GDM1 (cell line): ENCODE measurements at places on chromosomes 2 and 18.

- no peak for DNase-seq
Measured at GRCh38 chr18:31792580-31792911, 31.9 kb upstream of the SLC25A52 start.

- DNase-seq: no peak
Measured at GRCh38 chr2:8407332-8407731, 274.5 kb upstream of the ID2 start.

GRCh38 chr18:68262690-68263294 lies 452.1 kb downstream of the TMX3 start:
- DNase-seq: no peak

- DNase-seq: no peak
Measured at GRCh38 chr18:24362757-24363156, 34.9 kb downstream of the OSBPL1A start.

GRCh38 chr2:132038179-132038882 lies 123.4 kb downstream of the ANKRD30BL start:
- no peak for DNase-seq

DNA sequence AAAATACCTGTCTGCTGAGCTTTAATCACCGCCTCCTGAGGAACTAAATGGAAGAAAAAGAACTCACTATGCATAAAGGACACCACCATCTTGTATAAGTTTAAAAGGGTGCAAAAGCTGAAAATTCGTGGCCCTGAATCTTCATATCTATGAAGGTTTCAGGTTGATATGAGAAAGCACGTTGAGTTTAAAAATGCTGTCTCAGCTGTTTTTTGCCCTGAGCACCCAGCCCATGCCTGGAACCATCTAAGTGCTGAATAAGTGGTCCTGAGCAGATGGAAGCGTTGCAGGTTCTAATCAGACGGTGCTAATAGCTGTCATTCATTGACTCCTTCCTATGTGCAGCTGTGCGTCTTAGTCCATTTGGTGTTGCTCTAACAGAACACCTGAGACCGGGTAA lies 467.4 kb downstream of the EIPR1 start:
- no peak for DNase-seq

GRCh38 chr18:43720041-43720440 lies 442.8 kb upstream of the SYT4 start:
- DNase-seq: no peak

GRCh38 chr2:32482471-32482870 lies 125.6 kb downstream of the BIRC6 start:
- DNase-seq: no peak

- DNase-seq: no peak
Measured at GRCh38 chr2:31137211-31138036, 816 bp downstream of the GALNT14 start.

DNA sequence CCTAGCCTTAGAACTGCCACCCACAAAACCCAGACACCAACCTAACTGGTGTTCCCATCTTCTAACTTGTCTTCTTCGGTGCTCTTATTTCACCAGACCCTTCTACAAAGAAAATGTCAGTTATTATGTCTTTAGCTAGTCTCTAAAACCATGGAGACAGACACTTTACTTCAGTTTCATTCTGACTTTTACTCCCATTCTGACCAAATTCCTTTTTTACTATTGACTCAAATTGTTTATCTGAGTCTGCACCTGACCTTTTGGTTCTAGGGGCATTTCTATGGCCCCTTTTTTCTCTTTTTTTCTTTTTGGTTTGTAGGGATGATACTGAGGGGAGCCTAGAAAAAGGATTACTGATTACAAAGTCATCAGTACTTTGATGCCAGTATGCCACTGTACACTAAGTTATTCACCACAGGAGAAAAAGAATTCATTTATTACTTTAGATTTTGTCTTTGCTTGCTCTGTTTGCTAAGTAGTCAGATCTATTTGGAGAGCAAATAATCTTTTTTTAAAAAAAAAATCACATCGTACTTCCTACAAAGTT lies 6.8 kb upstream of the SLC1A4 start:
- DNase-seq: no peak

DNA sequence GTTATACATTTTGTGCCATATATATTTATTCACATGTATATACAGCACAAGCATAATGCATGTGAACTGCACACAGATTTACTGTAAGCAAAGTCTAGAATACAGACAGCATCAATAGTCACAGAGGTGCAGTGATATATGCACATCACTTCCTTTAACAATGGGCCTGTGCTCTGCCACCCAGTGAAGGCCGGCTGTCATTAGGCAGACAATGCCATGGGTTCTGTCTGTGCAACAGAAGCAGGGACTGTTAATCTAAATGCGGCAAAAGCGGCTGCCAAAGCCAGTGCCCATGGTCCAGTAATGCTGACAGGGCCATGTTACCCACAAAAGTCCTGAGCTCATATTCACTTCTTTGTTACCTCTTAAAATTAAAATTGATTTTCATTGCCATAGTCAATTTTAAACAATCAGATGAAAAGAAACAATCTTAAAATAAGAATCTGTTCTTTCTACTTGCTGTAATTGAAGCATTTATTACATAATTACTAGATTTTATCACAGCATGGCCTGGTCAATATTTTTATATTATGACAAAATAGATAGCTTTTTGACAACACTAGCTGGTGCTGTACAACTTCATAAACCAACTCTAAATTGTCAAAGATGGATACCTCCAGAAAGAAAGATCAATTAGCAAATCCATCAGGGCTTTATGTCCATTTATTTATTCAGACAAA lies 232.0 kb downstream of the STK39 start:
- no peak for DNase-seq

DNA sequence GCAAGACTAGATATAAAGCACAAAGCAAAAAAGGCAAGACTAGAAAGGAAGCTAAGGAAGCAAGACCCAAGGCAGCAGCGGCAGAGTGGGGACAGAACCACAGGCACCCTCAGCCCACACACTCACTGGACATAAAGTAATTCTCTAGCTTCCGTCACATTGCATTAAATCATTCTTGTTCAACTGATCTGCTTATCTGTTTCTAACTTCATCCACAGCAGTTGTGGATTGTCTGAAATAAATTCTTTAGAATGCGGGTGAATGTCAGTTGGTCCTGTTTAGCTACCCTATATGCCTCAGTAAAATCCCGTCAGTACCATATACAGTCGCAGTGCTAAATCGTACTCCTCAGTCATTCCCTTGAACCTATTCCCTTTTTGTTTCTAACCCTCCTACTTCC lies 183.2 kb upstream of the SLC39A10 start:
- DNase-seq: no peak

DNA sequence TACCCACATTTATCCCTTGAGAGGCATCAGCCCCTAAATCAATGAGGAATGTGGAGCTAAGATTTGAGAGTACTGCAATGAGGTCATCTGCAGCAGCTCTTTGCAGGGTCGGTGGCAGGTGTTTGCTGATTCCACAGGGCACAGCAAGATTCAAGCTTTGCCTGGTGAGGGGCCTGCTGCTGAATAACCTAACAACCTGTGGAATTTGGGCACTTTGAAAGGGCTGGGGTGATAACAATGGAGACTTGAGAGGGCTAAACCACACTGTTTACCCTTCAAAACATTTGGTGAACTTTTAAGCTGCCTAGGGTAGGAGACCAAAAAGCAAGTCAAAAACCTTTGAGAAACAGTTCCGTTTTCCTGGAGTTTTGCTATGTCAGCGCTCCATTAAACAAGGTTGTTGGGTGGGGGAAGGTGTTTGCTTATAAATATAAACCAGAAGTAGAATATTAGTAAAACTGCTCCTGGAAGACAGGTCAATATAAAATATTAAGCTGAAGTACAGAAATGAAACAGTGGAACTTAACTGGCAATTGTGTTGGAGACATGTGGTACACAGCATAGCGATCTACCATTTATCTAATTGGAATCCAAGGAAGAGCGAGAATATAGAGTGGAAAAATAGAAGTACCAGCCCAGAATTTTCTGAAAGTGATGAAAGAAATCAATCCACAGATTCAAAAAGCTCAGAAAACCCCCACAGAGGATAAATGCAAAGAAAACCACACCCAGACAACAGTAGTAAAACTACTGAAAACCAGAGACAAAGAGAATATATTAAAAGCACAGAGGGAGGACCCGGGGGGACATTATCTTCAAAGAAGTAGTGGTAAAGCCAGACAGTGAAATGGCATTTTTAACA lies 15.7 kb downstream of the COPS8 start:
- DNase-seq: no peak

- no peak for DNase-seq
Measured at GRCh38 chr2:121015971-121016485, 269.0 kb downstream of the TFCP2L1 start.

GRCh38 chr2:153235516-153235915 lies 243.0 kb downstream of the RPRM start:
- DNase-seq: no peak

DNA sequence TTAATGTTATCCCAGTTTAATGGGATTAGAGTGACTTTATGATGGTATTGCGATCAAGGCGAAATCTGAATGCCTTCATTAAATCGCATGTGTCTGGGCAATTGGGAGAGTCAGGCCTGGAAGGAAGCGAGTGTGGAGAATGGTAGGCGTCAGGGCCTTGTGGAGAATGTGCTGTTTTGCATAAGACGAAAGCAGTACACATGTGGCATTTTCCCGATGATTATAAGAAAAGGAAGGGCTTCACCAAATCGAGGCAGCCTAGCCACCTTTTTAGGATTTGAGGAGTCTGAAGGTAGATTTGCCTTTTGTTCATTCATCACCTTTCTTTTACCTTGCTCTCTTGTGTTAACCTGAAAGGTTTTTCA lies 1.0 kb downstream of the ZNF532 start:
- DNase-seq: no peak

- DNase-seq: no peak
Measured at GRCh38 chr2:112698834-112699515, 21.8 kb upstream of the NT5DC4 start.

- DNase-seq: no peak
Measured at GRCh38 chr2:164438490-164439205, 182.6 kb downstream of the GRB14 start.

DNA sequence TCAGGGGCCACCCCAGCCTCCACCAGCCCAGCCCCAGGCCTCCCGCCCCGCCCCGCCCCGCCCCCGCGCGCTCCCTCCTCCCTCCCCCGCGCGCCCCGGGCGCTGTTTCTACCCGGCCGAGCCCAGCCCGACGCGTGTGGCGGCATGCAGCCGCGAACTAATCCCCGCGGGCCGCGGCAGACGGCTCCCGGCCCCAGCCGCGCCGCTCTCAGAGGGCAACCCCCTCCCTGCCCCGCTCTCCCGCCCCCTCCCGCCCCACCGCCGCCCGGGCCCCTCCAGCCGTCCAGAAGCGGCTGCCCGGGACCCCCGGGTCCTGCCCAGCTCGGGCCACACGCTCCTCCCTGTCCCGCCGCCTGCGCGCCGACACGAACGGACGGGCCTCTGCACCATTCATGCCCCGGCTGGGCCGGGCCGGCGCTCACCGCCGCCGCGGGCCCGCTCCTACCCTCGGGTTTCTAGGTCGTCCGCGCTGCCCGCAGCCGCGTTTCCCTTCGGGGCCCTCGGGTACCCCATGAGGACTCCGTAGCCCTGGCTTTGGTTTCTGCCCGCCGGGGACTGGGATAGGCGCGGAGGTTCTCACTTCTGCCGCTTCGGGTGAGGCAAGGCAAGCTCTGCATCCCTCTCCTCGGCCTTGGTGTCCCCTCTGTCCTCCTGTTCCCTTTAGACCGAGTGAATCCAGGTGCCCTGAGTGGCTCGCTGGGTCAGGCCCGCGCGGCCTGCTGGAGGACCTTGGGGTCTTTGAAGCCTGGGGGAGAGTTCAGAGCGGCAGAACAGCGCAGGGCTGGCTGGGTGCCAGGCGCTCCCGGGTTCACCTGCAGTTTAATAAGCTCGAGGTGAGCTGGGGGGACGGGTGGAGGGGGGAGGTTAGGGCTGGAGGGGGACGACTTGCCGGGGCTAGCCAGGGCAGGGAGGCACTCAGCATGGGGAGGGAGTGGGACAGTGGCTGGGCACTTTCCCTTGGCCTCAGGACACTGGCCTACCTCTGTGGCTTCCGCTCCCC lies 3.1 kb downstream of the WNT10A start:
- DNase-seq: no peak

DNA sequence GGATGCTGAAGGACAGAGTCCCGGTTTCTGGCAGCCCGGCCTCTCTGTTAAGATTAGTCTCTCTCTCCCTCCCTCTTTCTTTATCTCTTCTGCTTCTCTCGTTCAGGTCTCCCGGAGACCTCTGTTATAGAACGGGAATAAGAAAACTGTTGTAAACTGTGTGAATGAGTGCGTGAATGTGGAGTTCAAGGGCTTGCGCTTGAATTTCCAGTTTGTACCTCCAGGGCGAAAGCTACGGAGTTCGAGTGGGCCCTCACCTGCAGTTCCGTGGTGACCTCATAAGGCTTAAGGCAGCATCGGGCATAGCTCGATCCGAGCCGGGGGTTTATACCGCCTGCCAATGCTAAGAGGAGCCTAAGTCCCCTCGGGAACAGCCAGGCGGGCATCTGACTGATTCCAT lies 26.4 kb downstream of the SKA1 start:
- DNase-seq: no peak

DNA sequence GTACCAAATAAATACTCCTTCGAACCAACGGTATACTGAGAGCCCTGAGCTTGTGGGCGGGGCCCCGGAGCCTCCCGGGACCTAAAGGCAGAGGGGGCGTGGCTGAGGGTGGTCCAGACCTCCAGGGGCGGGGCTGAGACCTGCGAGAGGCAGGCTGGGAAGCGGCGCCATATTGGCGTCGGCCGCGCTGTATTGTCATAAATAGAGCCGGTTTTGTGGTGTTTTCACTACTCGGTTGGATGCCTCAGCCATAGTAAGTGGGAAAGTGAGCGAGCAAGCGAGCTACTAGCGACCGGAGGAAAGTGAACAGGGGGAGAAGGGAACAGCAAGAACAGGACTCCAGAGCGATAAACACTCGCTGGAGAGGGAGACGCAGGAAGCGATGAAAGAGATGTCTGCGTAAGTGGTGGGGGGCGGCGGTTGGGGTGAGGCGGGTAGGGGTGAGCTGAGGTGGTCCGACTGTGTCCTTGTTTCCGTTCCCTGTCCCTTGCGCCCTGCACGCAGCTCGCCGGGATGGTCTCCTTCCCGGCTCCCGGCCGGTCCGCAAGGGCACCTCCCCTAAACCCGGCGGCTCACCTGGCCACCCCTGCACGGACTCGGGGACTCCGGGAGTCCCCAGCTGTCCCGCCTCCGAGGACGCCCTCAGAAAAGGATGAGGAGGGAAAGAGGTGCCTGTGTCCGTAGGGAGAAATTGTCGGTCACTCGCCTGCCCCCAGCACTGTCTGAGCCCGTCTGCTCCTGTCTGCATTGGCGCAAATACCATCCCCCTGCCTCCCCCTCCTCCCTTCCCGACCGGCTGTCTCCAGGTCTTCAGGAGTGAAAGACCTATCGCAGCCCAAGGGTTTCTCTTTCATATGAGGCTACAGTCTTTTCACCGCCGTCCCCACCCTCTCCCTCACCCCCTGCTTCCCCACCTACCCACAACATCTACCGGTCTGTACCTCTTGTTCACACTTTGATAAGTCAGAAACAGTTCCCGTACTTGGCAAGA lies at the start of gene PAPOLG:
Gene PAPOLG, plus strand, starts transcription at position 172 of the 991 bp plus-strand sequence. Its CDS starts 211 bp downstream, at position 383.
- peak; percentile 87 for DNase-seq

DNA sequence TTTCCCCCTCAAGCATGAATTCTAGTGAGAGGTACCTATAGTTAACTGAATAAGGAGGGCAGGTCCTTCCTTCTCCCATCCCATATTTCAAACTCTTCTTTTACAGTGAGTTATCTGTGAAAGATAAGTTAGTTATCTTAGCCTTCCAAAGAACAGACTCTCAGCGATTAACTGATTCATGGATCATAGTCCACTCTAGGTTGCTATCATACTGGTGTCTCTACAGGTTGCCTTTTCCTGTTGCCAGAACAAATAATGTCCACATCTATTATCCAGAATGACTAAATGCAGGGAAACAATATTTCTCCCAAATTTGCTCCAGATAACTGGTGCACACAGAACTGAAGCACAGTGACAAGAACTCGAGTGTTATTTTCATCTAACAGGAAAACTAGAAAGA lies 68.3 kb downstream of the MEP1B start:
- no peak for DNase-seq

GRCh38 chr2:18803141-18803939 lies 214.0 kb upstream of the NT5C1B start:
- DNase-seq: no peak
